ENCODE measurements at places on chromosomes 3 and 15.

- DNase-seq, result no peak
Observed at GRCh38 chr3:48696601-48697000, 10.9 kb upstream of the NCKIPSD start.

- DNase-seq, result no peak
Observed at GRCh38 chr3:67662733-67663132, 8.3 kb upstream of the SUCLG2 start.

DNA sequence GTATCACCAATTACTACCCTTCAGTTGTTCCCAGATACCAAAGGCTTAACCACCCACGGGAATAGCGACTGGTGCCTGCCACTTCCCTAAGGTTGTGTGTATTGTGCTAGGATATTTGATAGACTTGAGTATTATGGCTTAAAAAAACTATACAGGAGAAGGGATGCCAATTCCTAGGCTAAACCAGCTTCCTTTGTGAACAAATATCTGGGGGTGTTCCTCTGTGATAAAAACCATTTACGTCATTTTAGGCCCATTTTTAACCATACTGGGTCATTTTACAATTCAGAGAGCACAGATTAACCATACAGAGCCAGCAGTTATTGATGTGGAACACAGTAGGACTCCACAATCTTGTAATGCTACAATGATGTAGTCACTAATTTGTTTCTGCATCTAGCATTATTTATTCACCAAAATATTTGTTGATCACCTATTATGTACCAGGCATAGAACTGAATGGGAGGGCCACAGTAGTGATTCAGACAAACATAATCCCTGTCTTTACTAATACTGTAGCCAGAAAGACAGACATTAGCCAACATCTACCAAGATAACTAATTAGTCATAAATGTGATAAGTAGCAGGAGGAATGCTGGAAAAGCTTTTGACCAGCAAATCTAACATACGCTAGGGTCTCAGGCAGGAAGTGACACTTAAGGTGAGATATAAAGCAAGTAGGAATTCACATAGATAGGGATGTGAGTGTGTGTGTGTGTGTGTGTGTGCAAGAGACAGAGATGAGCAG, 184.8 kb downstream of the MECOM start:
- DNase-seq, result no peak

DNA sequence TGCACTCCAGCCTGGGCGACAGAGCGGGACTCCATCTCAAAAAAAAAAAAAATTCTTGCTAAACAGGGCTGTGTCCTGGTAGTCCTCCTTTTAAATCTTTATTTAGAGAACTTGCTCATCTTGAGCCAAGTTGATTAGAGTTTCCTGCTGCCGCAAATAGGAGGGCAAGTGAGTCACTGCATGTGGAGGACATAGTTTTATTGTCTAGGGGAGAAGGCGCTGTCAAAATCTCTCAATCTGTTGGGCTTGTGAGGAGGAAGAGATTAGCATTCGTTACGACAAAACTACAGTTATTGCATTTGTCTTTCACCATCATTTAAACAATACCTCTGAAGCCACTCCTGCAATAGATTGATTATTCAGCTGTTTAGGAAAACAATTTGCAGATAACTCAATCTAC, 11.5 kb downstream of the MUC4 start:
- no peak for DNase-seq

- DNase-seq, result no peak
Observed at GRCh38 chr15:90633360-90633759, 83.8 kb upstream of the BLM start.

DNA sequence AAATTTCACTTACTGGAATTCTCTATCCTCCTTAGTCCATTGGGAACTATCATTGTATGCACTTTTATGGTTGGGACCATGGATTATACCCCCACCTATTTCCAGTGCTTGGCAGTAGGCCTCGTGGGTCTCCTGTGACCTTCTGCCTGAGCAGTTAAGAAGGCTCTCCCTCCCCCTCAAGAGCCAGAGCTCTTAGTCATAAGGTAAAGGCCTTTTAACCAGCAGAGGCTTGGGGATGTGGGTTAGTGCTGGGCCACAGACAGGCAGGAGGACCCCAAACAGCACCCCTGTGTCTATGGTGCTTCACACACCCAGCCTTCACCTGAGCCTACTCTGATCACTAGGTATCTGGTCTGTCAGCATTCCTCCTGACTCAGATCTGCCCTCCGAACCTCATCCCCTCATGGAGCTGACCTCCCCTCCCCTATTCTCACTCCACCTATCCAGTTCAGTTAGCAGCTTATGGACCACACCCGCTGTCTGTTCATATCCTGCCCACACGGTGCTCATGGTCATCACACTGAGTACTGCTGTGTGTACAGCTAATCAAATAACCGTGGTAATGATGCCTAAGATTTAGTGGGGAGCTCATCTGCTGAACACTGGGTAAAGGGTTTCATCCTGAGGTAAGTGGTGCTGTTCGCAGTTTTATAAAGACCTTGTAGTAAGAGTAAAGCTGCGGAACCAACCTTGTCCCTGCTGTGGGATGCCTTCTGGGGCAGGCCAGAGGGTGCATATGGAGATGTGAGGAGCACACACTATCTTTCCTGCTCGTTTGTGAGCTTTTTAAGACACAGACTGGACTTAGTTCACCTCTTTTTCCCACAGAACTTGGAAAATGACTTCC, 40.9 kb downstream of the KLHL18 start:
- no peak for DNase-seq

- no peak for DNase-seq
Observed at GRCh38 chr3:6179761-6180160, 681.2 kb upstream of the GRM7 start.

DNA sequence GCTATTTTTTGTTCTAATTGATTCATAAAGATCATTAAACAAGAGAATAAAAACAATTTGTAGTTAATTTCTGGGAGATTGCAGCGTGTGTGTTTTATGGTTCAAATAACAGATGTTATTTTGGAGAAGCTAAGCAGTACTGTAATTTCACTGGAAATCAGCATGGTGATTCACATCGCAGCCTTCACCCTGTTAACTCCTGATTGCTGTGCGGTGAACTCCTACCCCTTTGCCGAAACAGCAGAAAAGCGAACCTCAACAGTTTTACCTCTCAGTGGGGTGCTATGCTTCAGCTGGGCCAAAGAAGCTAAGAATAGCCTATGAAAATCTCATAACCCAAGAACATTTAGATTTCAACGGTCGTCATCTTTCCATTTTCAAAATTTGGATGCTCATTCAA, 441.5 kb upstream of the RARB start:
- DNase-seq, result no peak

DNA sequence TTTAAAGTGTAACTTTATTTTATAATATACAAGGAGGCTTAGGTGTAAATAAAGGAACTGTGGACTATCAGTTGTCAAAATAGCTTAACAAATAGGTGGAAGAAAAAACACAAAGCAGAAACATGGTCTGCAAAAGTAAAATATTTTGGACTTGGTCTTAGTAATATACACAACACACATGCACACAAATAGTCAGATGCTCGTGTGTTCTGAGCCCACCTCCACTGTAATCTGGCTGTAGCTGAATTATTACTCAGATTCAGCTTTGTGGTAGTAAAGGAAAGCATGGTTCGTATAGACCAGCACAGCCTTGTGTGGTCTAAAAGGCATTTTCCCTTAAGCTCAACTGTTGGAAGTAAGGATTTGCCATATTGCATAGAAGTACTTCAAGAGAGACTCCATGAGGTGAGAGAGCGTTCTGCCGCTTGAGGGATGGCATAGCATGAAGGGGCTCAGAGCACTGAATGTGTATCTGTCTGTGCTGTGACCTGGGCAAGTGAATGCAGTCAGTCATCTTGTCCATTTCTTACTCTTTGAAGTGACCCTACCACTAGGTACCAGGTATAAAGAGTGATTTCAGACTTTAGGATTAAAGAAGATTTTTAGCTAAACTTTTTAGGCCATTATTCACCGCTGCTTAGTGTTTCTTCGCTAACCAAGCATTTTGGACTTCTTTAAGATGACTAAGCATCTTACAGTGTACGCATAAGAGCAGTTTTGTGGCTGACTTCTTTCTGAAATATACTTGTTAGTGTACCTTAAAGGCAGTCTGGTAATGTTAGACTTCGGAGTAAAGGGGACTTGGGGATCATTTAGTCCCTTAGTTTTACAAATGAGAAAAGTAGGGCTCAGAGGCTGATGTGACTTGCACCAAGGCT, 15.2 kb downstream of the TPM1 start:
- DNase-seq, result no peak

- no peak for DNase-seq
Observed at GRCh38 chr3:191331388-191331787, 1.1 kb upstream of the UTS2B start.

DNA sequence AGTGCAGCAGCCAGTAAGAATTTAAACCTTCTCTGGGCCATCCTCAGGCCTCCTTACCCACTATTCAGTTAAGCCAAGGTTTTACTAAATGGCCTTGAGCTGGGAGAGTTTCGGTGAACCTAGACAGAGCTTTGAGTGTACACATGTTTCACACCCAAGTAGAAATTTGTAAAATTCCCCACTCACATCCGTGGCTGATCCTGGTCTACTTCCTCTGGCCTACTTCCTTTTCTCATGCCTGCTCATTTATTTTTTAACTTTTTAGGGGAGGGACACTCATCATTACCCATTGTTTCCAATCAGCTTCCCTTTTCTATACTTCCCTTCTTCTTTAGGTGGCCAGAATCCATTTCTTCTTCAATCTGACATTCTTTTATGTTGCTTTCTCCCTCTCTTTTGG, 7.6 kb downstream of the CX3CR1 start:
- DNase-seq, result no peak

- no peak for DNase-seq
Observed at GRCh38 chr3:156109989-156110388, 10.4 kb upstream of the KCNAB1 start.

GRCh38 chr15:60072826-60073465, 68.8 kb downstream of the FOXB1 start:
- DNase-seq, result no peak

GRCh38 chr3:170344971-170345370, 12.5 kb upstream of the SKIL start:
- no peak for DNase-seq

- no peak for DNase-seq
Observed at GRCh38 chr3:143480344-143480743, 360.8 kb downstream of the CHST2 start.

- DNase-seq, result no peak
Observed at GRCh38 chr3:45507820-45508317, 86.7 kb upstream of the LIMD1 start.

DNA sequence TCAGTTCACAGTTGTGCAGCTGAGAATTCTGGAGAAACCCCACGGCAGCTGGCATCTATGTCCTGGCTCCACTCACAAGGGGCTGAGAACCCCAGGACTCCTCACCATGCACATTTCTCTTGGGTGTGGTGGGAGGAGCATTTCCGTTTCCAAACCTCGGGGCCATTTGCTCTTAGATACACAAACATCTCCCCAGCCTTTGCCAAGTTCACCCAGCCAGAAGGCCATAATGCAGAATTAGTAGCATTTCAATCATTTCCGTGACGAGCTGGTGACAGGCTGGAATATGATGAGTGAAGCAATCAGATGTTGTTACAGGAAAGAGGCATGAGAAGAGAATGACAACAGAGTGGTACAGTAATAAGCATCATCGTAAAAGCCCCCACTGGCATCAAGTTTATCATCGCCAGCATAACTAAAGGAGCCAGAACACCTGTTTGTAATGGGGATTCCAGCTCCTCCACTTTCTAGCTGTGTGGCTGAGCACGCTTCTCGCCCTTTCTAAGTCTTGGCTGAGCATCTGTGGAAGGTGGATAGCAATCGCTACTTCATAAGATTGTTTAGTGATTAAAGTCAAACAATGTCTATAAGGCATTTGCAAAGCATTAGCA, 82.0 kb downstream of the LIPC start:
- no peak for DNase-seq

DNA sequence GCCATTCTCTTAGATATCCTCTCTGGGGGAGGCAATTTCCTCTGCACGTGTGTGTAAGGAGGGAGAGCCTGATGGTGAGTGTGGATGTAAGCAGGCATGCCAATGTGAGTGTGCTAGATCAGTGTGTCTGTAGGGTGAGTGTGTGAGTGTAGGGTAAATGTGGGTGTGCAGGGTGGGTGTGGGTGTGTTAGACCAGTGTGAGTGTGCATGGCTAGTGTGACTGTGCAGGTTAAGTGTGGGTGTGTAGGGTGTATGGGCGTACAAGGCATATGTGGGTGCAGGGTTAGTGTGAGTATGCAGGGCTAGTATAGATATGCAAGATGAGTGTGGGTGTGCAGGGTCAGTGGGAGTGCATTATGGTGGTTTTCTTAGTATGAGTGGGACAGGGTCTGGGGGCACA, 48.4 kb downstream of the ATP2B2 start:
- DNase-seq, result no peak

GRCh38 chr3:89216016-89216739, 108.8 kb downstream of the EPHA3 start:
- DNase-seq, result no peak

DNA sequence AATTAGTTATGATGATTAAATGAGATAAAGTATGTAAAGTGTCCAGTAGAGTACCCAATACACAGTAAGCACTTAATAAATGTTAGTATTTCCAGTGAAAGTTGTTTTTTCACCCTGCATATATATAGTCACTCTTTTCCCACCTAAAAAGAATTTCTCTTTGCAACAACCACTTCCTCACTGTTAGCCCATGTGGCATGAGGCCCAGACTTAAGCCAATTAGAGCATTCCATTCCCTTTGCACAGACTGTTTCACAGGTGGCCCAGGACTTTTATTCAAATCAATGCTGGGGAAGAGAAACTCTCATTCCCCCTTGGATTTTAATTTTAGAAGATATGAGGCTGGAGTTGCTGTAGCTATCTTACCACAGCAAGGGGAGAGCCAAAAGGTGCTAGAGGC, 3.7 kb downstream of the IFT80 start:
- DNase-seq, result no peak

DNA sequence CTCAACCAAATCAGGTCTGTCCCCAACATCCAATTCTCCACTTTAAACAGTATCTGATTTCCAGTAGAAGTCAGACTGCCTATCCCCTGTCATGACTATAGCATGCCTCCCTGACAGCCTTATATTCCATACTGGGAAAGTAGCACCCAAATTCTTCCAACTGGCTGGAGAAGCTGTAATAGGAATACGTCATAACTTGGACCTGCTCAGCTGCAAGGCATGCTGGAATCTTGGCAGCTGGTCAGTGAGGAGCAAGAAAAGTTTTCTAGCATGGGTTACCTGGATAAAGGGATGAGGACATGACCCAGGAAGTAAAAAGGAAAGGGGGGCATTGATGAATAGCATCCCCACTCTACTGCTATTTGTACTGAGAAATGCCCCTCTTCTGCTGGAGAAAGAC, 8.9 kb downstream of the SEMA5B start:
- no peak for DNase-seq

- peak; percentile 15 for DNase-seq
Observed at GRCh38 chr15:70936326-70936725, 43.7 kb downstream of the LRRC49 start.

GRCh38 chr15:42696626-42697025, 40.3 kb downstream of the CDAN1 start:
- DNase-seq, result no peak

DNA sequence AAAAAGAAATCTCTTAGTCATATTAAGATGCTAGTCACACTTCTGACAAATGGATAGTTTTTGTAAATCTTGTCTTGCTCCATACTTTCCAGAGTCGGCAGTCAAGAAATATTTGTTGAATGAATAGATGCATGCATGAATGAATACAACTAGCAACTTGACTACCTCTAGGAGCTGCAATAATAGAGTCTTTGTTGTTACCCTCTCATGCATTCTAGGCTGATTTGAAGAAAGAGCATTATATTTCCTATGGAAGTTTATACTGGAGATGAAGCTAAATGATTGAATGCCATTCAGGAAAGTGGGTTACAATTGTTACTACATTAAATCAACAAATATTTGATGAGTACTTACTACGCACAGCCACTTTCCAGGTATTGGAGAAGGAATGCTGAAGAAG, 18.1 kb upstream of the TRAT1 start:
- DNase-seq, result no peak

Data from NCI-H187 treated with DMSO at 0.1 percent for 48 hours (cell line).